Femur (tissue), 1 donor: ENCODE measurements at places on chromosomes 13 and 19.

GRCh38 chr19:53007200-53007599 is 6.5 kb upstream of the ERVV-1 start:
- no peak for DNase-seq

GRCh38 chr13:19150712-19151228 is 30.9 kb downstream of the TUBA3C start:
- DNase-seq: no peak

GRCh38 chr19:408902-409515 is at the start of gene C2CD4C:
Gene C2CD4C, minus strand, starts transcription at chr19:409147. Its CDS starts 786 bp downstream, at chr19:408361.
- peak; percentile 40 for DNase-seq

GRCh38 chr13:58531614-58532013 is 900.1 kb downstream of the PCDH17 start:
- DNase-seq: no peak

DNA sequence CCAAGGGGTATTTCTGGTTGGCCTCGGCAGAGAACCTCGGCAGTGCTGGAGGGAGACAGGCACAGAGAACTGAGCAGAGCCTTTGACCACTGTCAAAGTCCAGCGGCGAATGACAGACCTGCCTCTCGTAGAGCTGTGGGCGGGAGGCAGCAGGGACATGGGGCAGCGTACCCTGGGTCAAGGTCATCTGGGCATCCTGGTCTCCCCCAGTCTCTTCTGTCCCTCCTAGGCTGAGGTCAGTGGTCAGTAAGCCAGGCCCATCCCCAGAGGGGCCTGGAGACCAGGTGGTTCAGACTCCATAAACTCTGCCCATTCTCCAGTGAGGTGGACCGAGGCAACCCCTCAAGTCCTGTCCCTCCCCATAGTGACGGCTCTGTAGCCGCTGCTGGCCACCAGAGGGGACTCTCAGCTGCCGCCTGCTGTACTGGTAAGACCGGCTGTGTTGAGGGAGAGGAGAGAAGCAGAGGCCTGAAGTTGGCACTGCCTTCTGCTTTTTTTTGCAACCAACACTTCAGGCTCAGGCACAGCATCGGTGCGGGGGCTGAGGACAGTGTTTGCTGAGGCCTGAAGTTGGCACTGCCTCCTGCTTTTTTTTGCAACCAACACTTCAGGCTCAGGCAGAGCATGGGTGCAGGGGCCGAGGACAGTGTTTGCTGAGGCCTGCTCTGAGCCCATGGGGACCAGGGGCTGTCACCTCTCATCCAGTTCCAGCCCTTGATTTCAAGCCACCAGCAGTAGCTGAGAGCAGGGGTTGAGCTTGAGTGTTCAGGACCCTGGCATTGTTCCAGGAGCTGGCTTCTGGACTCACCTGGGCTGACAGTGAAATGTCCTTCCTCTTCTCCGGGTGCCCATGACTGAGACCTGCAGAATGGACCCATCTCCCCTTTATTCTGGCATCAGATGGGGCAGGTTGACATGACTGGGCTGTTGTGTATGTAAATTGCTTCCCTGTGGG is at the start of gene PGLYRP2:
Gene PGLYRP2, minus strand, starts transcription at position 111 of the 955 bp plus-strand sequence. CDS start 130 bp downstream, outside the sequence.
- no peak for DNase-seq

DNA sequence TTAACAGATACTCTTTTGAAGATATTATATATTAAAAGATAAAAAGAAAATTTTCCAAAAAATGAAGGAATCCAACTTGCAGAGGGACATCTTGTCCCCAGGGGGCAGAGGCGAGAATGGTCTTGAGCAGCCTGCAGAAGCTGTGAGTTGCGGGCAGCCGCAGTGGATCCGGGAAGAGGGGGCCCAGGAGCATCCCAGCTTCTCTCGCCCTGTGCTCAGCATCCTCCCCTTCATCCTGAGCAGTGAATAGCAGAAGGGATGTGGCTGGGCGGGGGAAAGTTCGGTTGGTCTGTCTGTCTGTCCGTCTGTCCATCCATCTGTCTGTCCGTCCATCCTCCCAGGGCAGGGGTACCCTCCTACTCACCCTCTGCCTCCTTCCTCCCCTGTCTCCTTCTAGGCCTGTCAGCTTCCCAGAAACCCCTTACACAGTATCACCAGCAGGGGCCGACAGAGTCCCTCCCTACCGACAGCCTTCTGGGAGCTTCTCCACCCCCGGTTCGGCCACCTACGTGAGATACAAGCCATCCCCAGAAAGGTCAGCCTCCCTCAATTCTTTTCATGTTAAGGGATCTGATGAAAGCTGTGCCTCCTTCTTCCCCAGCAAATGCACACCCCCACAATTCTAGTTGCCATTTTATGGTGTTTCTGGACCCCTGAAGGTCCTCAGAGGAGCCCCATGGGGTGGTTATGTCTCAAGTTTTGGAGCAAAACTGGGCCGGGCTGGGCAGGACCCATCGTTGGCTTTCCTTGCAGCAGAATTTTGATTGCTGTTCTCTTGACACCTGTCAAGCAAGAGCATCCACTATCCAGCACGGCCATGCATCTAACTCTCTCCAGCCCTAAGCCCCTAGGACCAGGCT is 81.6 kb downstream of the DPF1 start:
- DNase-seq: peak; percentile 73

DNA sequence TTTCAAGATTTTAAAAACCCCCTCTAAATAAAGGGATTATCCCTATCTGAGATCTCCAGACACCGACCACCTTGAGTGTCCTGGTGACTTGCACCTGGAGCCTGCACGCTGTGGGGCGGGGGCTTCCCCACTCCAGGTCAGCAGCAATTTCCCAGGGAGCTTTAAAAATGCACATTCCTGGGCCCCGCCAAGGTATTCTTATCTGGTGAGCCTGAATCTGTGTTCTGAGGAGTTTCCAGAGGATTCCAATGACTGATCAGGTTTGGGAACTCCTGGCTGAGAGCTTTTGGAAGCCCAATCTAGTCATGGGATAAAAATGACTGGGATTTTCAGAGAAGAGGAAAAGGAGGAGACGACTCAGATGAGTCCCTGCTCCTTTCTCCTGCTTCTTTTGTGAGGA is 66.1 kb downstream of the FGF9 start:
- DNase-seq: no peak

DNA sequence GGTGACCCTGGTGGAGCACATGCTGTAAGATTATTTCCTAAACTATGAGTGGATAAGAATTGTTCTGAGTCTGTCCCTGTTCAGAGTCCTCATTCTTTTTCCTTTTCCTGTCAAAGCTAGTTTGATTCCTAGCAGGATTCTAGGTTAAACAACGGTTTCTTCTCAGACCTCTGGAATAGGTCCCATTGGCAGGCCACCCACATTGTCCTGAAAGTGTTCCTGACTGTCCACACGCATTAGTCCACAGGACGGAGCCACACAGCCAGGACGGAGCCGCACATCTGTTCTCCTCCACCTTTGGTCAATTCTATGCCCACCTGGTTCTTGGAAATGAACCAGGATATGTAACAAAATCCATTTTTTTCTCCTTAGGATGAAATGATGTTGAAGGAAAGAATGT is 46.1 kb downstream of the ANKRD10 start:
- DNase-seq: no peak

- DNase-seq: peak; percentile 33
Observed at GRCh38 chr13:39729156-39729555, 73.7 kb downstream of the COG6 start.

- DNase-seq: no peak
Observed at GRCh38 chr13:44506719-44507118, 69.4 kb downstream of the TSC22D1 start.

- DNase-seq: no peak
Observed at GRCh38 chr13:59527500-59527899, 636.2 kb downstream of the DIAPH3 start.

DNA sequence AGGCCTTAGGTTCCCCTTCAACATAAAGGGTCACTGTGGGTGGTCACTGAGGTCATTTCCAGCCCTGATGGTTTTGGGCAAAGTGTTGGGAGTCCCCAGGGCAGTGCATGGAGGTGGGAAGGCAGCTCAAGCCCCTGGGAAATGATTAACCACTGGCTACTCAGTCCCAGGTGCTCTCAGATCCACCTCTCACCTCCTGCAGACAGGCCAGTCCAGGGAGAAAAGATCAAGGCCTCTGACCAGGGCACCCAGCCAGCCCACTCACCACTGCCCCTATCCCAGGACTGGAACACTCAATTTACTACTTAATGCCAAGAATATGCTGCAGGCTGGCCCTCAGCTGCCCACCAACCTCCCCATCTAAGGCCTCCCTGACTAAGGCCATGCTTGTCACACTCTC is 1307.9 kb downstream of the UQCRFS1 start:
- DNase-seq: no peak

DNA sequence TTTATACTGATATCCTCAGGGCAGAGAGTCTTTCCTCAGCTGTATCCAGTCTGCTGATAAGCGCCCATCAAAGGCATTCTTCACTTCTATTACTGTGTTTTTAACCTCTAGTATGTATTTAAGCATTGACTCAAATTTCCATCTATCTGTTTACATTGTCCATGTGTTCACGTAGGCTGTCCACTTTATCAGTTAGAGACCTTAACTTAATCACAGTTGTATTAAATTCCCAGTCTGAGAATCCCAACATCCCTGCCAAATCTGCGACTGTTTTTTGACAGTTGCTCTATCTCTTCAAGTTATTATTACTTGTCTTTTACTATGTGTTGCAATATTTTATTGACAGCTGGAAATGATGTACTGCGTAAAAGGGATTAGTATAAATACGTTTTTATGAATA is 1613.7 kb upstream of the MIR17HG start:
- DNase-seq: no peak

GRCh38 chr19:35313587-35313986 is 15.4 kb upstream of the CD22 start:
- no peak for DNase-seq

DNA sequence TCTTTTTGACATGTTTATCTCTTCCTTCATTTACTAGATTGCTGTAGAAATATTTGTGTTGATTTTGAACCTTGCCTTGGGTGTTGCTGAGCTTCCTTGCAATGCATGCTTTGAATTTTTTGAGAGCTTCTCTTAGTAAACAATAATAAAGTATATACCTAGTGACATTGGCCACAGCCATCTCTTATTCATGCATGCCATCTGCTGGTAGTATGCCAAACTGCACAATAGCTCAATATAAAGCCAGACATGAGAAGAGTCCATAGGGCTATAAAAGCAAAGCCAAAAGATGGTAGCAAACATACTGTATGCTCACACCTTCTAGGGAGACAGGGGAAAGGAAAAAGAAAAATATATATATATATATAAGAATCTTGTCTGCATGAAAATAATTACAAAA is 18.9 kb upstream of the ZSCAN5A start:
- DNase-seq: no peak

GRCh38 chr19:38743394-38744297 is 628 bp downstream of the CAPN12 start:
- DNase-seq: no peak

DNA sequence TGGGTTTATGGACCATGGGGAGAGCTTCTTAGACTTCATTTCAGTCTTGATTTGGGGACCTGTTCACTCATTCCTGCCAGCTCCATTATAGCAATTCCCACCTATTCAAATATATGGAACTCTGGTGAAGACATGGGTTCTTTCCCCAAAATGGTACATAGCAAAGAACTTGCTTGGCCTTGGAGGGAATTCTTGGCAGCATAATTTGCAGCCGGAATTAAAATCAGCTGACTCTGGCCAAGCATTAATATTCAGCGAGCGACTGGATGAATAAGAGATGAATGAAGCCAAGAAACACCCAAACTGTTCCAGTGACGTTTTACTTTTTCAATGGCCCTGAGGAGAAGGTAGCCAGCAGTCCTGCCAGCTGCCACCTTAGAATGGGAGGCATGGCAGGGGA is 88.4 kb upstream of the SOX1 start:
- no peak for DNase-seq

DNA sequence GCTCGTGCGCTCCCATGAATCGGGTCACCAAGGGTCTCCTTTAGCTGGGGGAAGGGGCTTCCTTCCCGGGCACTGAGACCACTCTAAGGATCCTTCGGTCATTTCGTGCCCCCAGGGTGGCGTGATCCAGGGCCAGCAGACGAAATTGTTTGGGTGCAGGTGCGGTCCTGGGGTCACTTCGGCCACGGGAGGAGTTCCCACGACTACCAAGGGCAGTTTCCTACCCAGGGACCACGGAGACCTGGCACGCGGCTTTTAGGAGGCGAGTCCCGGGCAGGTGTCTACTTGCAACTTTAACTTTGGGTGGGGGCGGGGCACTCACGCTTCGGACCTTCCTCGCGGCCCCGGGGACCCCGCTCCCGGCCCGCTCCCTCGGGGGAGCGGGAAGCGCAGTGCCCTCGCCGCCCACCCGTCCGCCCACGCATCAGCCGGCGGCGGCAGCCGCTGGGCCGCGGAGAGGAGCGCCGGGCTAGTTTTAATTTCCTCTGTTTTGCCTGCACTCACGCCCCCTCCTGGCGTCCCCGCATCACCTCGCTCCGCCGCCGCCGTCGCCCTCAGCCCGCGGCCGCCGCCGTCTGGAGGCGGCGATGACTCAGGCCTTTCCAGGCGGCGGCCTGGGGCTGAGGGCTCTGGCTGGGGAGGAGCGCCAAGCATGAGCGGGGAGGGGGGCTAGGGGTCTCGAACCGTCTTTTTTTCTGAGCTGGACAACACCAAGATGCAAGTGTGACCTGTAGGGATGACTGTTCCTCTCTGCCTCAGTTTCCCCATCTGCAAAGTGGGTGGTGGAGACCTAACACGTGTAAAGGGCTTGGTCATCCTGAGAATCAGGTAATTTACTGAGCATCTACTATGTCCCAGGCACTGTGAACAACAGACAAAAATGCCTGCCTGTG is 21.8 kb downstream of the OLFM2 start:
- peak; percentile 86 for DNase-seq

GRCh38 chr19:29489172-29489951 is 36.4 kb upstream of the VSTM2B start:
- DNase-seq: no peak

- DNase-seq: no peak
Observed at GRCh38 chr13:106883976-106884375, 316.0 kb upstream of the ARGLU1 start.

GRCh38 chr19:11586331-11586730 is 8.9 kb upstream of the ACP5 start:
- no peak for DNase-seq

DNA sequence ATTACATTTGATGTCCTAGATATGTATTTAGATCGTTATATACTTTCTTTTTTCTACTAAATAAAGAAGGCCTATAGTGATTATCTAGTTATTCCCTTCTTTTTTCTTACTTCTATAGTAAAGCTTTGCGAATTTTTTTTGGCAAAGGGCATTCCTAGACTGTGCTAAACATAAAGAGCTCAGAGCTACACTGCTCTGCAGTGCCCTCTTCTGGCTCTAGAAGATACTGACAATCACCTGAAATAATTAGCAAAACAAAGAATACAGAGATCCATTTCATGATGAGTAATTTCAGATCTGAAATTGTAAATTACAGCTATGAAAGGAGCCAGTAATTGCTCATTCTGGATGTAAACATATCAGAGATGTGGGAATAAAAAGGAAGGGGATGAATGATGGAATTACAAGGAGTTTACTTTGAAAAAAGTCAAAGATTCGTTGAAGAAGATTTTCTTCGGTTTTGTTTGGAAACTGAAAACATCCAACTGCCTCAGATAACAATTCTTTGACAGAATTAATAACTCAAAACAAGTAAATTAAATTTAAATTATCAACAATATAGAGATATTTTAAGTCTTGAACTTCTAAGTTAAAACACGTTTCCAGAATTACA is 288.5 kb downstream of the NALCN start:
- DNase-seq: no peak
